ENCODE measurements at places on chromosomes 3 and 15. TPM values are rescaled to one million over a fixed set of nuclear protein-coding genes. Genes with fewer than 3 reads are reported as not detected.
A peak's percentile ranks its signal among the peaks of the same experiment; 100 is the strongest.

DNA sequence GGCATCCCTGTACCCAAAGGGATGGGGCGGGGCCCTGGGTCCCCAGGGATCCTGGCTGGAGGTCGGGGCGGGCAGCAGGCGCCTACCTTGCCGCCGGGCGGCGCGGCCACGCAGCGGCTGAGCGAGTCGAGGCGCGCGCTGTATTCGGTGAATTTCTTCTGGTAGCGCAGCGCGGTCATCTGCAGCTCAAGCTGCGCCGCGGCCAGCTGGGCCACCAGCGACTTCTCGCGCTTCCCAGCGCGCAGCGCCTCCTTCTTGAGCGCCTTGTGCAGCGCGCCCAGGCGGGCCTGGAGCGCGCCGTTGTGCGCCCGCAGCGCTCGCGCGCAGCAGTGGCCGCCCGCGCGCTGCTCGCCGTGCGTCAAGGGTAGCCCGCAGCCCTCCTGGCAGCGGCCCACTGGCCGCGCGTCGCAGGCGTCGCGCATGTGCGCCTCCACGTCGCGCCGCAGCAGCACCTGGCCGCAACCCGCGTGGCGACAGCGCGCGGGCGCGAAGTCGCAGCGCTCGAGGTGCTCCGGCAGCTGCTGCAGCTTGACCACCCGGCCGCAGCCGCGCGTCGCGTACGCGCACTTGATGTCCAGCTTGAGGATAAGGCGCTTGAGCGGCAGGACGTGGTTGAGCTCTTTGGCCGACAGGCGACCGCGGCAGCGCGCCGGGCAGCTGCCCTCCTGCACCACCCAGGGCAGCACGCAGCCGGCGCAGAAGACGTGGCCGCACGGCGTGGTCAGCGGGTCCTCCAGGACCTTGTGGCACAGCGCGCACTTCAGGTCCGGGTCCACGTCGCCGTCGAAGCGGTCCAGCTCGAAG, 522 bp downstream of the PDZRN3 start:
- peak; percentile 69 for DNase-seq

GRCh38 chr15:62925875-62926274, 116.7 kb upstream of the TPM1 start:
- DNase-seq, result no peak

DNA sequence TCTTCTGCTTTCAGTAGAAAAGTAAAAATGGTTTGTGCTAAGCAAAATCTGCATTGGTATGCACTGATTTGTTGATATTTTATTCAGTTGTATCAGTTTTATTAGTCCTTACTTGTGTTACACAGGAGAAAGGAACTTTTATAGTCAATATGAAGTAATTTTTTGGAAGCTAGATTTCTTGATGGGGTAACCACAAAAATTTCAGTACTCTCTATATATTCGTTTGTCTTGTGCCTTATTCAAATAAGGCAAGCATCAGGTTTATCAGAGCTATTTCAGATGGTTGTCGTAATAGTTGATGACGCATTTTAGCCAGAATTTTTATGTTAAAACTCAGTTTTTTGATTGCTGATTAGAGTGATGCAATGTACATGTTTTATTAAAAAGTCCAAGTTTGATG, 50.7 kb upstream of the NIPA1 start:
- no peak for DNase-seq

GRCh38 chr15:90367576-90367975, 15.5 kb downstream of the ZNF774 start:
- no peak for DNase-seq

- DNase-seq, result no peak
These were observed 7.7 kb downstream of the CLDN11 start for GRCh38 chr3:170426240-170426797.

DNA sequence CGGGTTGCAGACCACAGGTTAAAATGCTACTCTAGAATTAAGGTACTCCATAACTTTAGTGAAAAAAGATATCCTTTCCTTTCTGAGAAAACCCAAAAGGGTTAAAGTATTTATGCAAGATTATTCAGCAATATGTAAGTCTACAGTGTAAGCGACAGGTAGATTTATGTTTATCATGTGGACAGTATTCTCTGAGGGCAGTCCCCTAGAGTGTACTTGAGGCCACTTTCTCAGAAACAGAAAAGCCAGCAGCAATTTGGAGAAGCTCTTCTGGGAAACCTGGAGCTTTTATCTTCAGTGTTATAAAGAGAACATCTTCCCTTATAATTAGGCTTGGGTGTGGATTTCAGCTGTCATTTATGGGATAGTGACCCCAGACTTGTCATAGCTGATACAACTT, 8.9 kb downstream of the ST3GAL6 start:
- DNase-seq, result no peak

DNA sequence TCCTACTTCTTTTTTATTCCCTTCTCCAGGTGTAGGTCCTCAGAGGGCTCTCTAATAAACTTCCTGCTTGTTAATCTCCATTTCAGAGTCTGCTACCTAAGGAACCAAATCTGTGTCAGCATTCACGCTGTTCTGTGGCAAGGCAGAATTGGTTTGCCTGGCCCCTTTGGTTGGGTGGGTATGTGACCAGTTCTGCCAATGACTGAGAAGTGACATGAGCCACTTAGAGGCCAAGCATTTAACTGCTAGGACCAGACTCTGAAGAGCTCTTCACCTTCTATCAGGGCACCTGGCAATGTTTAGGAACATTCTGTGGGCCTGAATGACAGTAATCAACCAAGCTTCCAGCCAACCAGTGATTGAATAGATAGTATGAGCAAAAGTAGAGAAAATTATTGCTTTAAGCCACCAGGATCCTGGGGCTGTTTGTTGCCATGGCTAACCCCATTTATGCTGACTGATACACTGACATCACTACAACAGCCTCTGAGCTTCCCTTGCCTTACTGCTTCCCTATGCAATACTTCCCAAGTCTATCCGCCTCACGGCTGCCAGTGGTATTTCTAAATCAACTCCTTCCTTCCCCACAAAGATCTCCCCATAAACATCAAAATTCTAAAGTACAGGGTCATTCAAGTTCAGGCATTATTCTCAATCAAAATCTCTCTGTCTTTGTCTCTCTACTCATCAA, 7.6 kb downstream of the FRMD4B start:
- DNase-seq, result no peak

DNA sequence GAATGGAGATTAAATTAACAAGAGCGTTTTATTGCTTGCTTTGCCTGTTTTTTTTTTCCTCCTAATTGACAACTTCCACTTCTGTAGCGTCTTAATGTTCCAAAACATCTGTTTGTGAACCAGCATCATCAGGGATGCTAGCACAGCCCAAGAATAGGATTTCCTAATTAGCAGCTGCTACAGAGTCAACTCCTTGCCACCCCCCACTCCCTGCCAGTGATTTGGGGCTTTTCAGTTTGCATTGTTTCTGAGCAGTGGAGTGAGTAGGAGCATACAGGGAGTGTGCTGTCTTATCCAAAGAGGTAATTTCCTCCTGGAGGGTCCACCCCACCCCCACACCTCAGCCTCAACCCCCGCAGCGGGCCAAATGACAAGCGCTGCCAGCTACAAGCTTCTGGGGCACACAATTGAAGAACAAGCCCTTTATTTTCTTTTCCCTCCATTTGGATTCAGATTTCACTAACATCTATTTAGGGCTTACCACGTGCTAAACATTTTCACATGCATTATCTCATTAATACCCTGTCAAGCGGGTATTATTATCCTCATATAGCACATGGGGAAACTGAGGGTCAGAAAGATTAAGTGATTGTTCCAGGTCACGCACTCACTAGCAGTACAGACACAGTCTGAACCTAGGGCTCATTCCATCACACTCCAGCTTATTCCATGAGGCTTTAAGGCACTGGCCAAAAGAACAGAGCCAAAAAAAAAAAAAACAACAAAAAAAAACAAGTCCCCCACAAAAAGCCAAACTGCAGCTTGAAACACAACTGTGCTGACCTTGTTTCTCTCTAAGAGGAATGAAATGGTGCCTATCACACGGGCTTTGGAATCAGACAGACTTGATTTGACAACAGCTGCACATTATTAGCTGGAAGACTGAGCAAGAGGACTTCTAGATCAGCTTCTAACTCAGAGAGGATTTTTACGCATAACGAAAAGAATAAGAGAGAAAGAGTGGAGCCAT, 16.4 kb downstream of the HEG1 start:
- no peak for DNase-seq

DNA sequence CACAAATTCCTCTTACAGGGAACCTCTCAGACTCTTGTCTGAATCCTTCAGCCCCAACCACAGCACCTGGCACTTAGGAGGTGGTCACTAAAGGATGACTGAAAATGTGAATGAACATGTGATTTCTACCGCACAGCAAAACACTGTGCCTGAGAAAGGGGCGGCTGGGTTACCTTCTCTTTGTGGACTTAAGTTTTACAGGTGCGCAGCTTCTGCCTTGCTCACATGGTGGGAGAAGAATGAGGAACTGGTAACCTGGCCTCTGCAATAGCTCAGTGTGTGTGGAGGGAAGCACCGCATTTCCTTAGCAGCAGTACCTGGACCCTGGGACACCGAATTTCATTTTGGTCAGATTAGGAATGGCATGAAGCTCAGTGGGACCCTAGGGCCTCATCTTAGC, 9.8 kb upstream of the ETV5 start:
- DNase-seq, result no peak

DNA sequence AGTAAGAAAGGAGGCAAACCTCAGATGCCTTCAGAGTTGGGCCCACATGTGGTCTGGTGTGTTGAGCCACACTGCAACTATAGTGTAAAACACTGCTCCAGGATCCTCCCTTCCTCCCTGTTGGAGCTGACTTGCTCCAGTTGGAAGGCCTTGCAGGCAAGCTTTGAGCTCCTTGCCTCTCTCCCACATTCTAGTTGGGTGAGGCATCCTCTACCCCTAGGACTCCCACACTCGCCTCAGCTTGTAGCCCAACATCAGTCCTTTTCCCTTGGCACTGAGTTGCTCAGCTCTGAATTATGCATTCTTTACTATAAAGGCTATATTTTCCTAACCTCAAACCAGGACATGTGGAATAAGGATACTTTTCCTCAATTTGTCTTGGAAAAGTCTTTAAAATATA, 143.9 kb downstream of the NECTIN3 start:
- DNase-seq, result no peak

GRCh38 chr3:133472889-133473288, 73.0 kb downstream of the BFSP2 start:
- no peak for DNase-seq

DNA sequence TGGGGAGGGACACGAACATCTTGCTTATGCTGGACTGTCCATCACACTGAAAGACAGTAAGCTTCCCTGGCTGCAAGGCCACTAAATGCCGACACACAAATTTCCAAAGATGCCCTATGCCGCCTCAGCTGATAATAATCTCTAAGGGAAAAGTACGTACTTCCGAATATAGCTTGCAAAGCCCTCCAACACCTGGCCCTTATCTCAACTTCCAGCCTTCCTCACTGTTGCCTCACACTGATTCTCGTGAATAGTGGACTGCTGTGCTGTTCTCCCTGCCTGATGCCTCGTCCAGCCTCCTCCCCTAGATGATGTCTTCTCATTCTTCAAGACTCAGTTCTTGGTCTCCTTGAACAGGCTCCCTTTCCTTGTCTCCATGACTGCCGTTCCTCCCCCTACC, 72.3 kb downstream of the CD47 start:
- no peak for DNase-seq

DNA sequence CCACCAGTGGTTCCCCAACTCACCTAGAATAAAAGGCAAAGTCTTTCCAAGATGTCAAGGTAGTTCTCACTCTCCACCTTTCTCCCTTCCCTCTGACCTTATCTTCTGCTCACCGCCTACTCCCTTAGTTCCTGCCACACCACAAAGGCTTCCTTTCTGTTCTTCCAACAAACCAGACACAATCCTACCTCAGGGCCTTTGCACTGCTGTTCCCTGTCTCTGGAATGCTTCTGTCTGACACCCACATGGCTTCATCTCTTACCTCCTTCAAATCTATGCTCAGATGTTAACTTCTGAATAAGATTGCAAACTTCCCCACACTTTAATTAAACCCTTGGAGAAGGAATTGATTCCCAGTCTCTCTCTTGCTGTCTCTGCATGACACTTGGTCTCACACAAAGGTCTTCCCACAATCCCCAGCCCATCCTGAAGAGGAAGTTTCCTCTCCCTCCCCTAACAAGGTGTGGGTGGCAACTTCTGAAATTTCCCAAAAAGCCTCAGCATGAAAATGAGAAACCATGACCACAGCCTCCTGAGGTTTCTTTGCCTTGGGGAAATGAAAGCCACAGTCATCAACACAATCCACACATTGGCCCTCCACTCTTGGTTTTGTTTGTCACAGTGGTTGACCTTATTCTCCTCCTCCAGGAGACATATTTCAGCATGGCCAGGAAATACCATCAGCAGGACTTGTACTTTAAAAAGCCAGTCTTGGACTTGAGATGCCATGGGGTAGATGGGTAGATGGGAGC, 3.0 kb upstream of the RYK start:
- DNase-seq, result no peak

GRCh38 chr3:132417695-132418411, 551 bp downstream of the DNAJC13 start:
- DNase-seq, result peak; percentile 58

GRCh38 chr3:13766128-13766527, 113.7 kb downstream of the WNT7A start:
- DNase-seq, result no peak

DNA sequence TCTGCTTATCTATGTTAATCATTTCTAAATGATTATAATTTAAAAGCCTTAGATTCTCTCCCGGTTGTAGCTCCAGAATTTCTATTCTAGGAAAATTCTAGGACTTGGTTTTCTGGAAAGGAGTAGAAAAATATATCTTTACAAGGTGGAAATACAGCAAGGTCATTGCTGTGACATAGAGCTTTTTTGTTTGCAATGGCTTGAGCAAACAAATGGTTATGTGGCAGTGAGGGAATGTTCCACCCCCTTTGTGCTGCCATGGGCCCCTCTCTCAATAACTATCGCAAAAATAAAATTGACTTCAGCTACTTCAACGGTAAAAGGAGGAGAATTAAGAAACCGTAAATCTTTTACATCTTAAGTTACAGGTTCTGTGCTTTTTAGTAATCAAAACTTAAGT, 517.1 kb downstream of the EPHA3 start:
- no peak for DNase-seq

- DNase-seq, result no peak
These were observed 55.4 kb downstream of the PDZRN3 start for GRCh38 chr3:73569246-73569760.

DNA sequence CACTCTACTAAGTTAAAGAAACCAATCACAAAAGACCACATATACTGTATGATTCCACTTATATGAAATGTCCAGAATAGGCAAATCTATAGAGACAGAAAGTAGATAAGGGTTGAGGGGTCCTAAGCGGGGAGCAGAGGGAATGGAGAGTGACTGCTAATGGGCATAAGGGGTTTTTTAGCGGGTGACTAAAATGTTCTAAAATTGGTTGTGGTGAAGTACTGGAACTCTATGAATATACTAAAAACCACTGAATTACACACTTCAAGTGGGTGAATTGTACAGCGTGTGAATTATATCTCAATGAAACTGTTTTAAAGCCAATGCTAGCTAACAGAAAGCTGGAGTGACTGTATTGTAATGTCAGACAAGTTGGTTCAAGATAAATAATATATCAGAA, 33.3 kb downstream of the KPNA1 start:
- no peak for DNase-seq

- no peak for DNase-seq
These were observed 11.4 kb downstream of the CDIN1 start for GRCh38 chr15:36590838-36591237.

The IGF1R gene
- 63.9 TPM for polyA plus RNA-seq

The CHAC1 gene
- 2.4 TPM for polyA plus RNA-seq

The LAMB2 gene
- polyA plus RNA-seq, result 435 TPM

The SLITRK3 gene
- polyA plus RNA-seq, result 0.23 TPM

The AMT gene
- polyA plus RNA-seq, result 41.2 TPM

The TMCO5A gene
- polyA plus RNA-seq, result not detected

The SPTBN5 gene
- polyA plus RNA-seq, result 2.8 TPM

The MKRN2OS gene
- 2.6 TPM for polyA plus RNA-seq

The GUCA1C gene
- 0.52 TPM for polyA plus RNA-seq

The ZNF774 gene
- 5.4 TPM for polyA plus RNA-seq

The MTFMT gene
- 19.9 TPM for polyA plus RNA-seq

All from left kidney (tissue), 8 donors.